ENCODE measurements at places on chromosomes 6 and 20. TPM values are rescaled to one million over a fixed set of nuclear protein-coding genes. Genes with fewer than 3 reads are reported as not detected.

DNA sequence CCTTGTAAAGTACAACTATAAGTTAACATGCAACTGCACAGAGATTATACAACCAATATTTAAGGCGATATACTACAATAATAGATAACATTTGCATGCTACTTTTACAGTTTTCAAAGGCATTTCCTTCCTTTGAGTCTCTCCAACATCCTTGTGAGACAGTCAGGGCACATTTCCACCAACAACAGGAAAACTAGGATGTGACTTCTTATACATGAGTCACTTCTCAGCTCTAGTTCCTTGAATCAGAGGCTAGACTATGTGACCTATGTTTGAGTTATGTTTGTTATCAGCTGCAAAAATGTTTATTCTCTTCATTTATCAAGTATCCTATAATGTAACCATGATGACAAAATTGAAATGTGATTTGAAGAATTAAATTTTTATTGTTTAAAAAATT, 51.7 kb upstream of the TFAP2D start:
- no peak for DNase-seq

DNA sequence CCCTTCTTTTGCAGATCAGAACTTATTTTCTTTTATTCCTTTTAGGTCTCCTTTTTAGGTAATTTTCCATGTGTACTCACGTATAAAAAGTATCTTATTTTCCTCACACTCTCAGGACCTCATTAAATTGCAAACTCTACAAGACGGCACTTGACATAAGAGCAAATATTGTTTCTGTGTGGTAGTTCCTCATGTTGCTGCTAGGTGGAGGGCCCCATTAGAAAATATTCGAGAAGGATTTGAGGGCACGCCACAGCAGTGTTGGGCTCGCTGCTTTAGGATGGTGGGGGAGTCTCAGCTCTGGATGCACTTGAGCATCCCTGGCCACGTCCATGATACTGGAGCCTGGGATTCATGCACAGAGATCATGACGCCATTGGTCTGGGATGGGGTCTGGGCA, 64.9 kb upstream of the ZFP64 start:
- DNase-seq, result no peak

DNA sequence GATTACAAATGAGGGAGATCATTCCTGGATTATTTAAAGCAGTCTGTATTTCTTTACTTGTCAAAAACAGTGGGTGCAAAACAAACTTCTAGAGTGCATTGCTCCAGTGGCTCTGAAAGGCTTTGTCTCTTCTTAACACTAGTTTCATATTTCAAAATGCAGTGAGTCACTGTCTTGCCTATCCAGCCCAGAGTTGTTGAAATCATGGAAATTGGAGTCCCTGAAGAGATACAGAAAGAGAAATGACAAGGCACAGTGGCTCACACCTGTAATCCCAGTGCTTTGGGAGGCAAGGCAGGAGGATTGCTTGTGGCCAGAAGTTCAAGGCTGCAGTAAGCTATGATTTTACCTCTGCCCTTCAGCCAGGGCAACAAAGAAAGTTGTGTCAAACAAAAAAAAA, 11.3 kb downstream of the SLC2A12 start:
- no peak for DNase-seq

The IMPG1 gene
- total RNA-seq, result not detected

The IYD gene
- not detected for total RNA-seq
